ENCODE measurements at places on chromosomes 1 and 21. TPM values are rescaled to one million over a fixed set of nuclear protein-coding genes. Genes with fewer than 3 reads are reported as not detected.

EMC1 gene
- 94.1 TPM for total RNA-seq

SEC22B gene
- 22.3 TPM for total RNA-seq

NBPF10 gene
- 4.1 TPM for total RNA-seq

HES2 gene
- total RNA-seq: not detected

NOS1AP gene
- total RNA-seq: 11.9 TPM

ZMYND12 gene
- total RNA-seq: 0.18 TPM

GRCh38 chr1:98906809-98907208 lies 97.9 kb downstream of the PLPPR5 start:
- DNase-seq: no peak

DNA sequence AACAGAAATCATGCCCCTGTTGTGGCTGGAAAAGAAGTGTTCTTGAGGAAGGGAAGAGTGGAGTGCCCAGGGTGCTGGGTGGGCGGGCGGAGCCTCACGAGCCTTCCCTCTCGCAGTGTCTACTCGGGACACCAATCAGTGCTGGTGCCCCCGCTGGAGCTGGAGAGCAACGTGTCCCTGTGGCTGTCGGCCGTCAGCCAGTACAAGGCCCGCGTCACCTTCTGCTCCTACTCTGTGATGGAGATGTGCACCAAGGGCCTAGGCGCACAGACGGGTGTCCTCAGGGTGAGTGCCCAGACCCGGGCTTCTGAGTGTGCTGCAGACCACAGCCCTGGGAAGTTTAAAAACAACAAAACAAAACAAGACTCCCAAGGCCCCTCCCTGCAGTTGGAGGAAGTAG lies 47.4 kb downstream of the S100B start:
- DNase-seq: no peak

DNA sequence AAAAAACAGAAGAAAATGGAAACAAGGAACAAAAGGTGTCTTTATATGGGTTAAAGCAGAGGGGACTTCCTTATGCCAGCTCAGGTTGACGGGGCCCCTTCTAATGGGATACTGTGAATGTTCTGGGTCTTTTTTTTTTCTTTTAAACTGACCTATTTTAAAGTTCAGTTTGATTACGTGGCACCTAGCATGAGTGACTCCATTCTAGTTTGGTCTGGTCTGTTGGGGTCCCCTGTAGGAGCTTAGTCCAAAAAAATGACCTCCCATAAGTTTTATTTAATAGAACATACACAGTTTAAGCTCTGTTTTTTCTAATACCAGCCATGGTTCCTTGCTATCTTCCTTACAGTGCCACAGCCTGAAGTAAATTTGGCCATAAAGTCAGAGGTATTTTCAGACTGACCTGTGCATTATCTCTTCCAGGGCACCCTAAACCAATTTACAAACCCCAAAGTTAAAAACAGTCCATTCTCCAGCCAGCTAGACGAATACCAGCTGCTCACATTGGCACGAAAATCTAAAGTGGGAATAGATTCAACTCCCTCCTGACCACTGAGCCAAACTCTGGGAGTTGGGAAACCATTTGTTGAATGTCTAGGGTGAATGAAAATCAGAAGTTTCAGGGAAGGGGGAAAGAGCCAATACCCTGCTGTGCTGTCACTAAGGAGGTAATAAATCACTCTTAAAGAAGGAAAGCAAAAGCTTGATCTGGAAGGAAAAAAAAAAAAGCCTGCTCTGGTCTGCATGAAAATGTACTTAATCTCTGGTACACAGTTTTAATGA lies 42.4 kb downstream of the AKNAD1 start:
- DNase-seq: no peak

DNA sequence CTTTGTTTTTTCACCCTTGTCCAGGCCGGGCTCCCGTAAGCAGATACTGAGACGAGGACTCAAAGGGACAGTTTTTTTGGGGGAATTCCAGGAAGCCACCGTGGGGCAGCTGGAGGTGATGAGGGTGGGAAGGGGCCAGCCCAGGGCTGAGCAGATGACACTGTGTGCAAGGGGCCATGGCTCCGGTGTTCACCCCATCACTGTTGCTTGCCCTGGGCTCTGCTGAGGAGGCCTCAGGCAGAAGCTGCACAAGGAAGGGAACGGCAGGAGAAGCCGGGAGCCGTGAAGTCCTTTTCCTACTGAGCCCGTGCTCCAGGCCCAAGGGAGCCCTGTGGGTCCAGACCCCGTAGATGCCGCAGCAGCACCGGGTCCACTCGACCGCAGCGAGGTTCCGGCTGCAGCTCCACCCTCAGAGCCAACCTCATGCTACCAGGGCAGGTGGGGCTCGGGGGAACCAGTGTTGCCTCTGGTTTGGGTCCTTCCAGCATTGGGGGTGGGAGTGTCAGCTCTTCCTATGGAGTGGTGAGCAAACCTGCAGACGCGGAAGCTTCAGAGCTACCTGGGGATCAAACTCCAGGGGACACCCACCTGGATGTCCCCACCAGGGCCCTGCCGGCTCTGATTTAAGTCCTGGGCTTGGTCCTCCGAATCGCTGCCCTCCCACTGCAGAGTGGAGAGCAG lies 4.3 kb upstream of the CALML6 start:
- DNase-seq: no peak

GRCh38 chr1:217661407-217661806 lies 30.3 kb downstream of the SPATA17 start:
- DNase-seq: no peak

DNA sequence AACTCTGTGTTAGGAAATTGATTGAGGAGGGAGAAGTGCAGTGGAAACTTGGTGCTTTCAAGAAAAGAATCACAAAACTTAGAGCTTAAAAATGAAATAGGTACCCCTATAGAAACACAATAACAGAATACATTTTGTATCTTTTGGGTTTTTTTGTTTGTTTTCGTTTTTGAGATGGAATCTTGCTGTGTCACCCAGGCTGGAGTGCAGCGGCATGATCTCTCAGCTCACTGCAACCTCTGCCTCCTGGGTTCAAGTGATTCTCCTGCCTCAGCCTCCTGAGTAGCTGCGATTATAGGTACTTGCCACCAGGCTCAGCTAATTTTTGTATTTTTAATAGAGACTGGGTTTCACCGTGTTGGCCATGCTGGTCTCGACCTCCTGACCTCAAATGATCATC lies 51.5 kb upstream of the RAVER2 start:
- no peak for DNase-seq
